GM04504 (cell line): ENCODE measurements at places on chromosomes 13 and 19.

DNA sequence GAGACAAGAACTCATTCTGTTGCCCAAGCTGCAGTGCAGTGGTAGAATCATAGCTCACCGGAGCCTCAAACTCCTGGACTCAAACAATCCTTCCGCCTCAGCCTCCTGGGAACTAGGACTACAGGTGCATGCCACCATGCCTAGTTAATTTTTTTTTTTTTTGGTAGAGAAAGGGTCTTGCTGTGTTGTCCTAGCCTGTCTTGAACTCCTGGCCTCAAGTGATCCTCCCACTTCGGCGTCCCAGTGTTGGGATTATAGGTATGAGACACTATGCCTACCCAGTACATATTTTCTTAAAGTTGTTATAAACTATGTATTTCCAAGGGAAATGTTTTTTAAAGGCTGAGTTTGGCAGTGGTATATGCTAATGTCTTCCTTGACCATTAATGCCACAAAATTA lies 412.6 kb downstream of the KLF12 start:
- DNase-seq, result no peak

DNA sequence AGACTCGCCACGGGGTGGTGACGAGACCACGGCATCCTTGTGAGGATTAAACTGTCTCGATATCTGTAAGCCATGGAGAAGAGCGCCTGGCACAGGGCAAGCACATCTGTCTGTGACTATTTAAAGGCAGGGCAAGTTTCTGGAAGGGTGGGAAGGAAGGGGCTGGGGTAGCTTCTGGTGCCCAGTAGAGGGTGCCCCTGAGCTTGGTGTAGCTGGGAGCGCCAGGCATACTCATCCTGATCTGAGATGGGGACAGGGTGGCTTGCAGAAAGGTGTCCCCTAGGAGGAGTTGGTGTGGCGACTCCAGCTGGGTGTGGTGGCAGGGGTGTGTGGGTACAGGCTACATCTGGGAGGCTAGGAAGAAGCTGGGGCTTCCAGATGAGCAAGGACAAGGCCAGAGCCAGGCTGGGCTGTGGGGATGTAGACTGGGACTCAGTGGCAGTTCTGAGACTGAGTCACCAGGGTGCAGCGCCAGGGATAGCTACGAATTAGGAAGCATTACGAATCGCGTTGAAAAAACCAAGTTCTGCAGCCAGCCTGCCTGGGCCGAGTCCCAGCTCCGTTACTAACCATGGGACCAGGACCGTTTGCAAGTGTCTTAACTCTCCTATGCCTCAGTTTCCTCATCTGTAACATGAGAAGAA lies 23.1 kb upstream of the ASPDH start:
- DNase-seq, result no peak

- peak; percentile 91 for DNase-seq
Observed at GRCh38 chr19:55384920-55385723, 610 bp upstream of the RPL28 start.

- no peak for DNase-seq
Observed at GRCh38 chr19:40217027-40217810, 965 bp downstream of the TTC9B start.

- DNase-seq, result no peak
Observed at GRCh38 chr13:21987793-21988192, 316.9 kb downstream of the FGF9 start.

- no peak for DNase-seq
Observed at GRCh38 chr13:93409001-93409400, 182.4 kb downstream of the GPC6 start.

- DNase-seq, result no peak
Observed at GRCh38 chr19:48518207-48518606, 6.6 kb upstream of the LMTK3 start.

DNA sequence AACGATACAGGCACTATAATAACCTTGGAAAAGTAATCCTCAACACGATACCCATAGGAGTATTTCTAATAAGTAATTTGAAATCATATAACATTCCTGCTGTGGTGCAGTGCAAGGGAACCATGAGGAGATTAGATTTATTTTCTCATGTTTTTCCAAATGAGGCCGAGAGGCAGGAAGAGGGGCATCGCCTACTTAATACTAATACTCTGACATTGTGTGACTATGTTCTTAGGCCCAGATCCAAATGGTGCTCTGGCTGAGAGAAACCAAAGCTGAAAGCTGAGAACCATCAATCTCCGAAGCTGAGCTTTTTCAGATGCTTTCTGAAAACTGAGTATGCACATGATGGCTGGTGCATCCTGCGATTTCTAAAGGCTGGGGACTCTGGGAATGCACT lies 248.0 kb upstream of the MAB21L1 start:
- no peak for DNase-seq

- no peak for DNase-seq
Observed at GRCh38 chr13:31769575-31769974, 30.2 kb downstream of the RXFP2 start.

DNA sequence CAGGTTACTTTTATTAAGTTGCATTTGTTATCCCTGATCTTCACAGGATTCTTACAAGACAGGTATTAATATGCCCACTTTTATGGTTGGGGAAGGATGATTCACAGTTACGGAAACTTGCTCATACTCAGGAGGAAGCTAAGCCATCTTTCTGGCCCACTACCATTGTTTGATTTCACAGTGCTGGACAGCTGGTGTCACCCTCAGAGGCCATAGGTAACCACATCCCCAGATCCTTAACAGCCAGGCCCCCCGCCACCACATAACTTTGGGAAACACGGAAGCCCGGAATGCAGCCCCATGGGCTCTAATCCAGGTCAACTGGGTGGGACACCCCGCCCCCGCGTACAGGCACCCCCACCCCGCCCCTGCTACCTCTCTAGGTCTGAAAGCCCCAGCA lies 119.7 kb downstream of the IRS2 start:
- no peak for DNase-seq

GRCh38 chr19:468587-469256 lies 7.9 kb upstream of the SHC2 start:
- DNase-seq, result no peak

DNA sequence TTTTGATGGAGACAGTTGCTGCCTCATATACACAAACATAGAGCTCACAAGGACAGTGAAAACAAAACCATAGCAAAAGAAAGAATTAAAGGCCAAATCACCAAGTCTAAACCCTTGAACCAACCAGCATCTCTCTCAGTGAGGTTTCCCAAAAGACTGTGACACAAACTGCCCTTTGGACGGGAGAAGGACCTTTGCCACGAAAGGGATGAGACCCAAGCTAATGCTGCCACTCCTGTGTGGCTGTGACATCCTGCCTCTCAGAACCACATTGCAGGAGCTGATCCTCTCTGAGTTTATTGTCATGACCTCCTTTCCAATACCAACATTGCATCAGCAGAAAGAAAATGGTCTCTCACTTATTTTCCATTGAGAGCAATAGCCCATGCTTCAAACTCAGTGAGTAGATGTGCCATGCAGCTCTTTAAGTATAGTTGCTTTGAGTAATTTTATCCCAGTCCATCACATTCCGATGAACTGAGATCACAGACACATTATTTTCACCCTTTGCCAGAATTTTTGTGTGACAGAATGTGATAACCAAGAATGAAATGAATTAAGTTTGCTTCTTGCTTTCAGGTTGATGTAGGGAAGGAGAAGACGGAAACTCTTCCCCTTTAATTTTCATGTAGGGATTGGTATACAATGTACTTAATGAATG lies 133.5 kb upstream of the IRS2 start:
- DNase-seq, result no peak

DNA sequence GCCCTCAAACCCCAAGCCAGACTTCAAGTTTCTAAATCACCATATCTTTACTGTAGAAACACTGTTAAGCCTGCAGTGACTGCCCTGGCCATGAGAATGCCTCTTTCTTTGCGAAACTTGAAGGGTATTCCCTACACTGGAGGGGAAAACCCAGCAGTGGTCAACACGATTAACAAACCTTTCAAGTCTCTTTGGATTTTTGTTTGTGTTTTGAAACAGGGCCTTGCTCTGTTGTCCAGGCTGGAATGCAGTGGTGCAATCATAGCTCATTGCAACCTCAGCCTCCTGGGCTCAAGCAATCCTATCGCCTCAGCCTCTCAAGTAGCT lies 17.4 kb upstream of the POMP start:
- DNase-seq, result no peak

- DNase-seq, result no peak
Observed at GRCh38 chr19:33159893-33160292, 28.0 kb downstream of the WDR88 start.

DNA sequence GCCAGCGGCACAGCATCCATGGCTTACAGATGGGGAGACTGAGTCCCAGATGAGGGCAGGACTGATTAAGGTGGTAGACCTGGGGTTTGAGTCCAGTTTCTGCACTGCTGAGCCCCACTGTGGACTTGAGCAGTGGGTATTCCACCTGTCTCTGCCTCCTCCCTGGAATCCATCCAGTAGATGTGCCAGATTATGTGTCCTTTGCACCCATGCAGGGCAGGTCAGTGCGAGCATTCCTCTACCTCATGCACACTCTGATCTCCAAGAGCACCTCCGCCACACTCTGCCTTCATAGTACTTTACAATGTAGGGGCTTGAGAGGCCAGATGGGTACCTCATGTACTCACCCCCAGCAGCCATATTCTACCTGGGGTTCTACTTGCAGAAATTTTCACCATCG lies 10.0 kb downstream of the ZSCAN22 start:
- no peak for DNase-seq

- no peak for DNase-seq
Observed at GRCh38 chr19:39032063-39032918, at the start of gene FBXO27. FBXO27 (minus strand) TSS chr19:39032549; CDS start chr19:39032227, 322 bp downstream.

GRCh38 chr13:27632648-27633047 lies 11.0 kb downstream of the POLR1D start:
- DNase-seq, result no peak
